ENCODE measurements at places on chromosomes 1 and 21.

DNA sequence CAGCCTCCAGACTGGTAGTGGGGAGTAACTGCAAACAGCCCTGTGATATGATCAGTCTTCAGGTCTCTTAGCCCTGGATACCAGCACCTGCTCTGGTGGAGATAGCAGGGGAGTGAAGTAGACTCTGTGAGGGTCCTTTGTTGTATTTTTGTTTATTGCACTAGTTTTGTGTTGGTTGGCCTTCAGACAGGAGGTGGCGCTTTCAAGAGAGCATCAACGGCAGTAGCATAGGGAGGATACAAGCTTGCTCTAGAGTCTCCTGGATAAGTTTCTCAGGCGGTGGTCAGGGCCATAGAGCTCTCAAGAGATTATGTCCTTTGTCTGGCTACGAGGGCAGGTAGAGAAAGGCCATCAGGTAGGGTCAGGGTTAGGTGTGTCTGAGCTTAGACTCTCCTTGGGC is 116.4 kb downstream of the USH2A start:
- no peak for DNase-seq

DNA sequence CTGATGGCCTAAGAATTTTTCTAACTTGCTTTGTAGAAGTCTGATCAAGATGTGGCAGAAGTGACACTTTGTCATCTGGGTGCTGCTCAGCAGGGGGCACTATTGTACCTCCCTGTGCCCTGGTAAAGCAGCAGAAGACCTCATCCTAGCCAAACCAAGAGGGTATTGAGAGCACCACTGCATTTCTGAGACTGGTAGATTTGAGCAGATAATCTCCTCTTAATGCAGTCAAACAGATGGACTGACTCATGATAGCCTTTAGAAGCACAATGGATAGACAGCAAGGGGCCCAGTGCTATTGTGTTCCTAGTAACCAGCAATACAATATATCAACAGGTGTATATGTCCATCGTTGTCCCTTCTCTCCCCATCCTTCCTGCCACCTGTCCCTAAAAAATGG is 5.7 kb downstream of the TPM3 start:
- peak; percentile 62 for DNase-seq

- no peak for DNase-seq
These were observed 95.8 kb upstream of the HOOK1 start for GRCh38 chr1:59718989-59719360.

- DNase-seq: no peak
These were observed 366.2 kb downstream of the USH2A start for GRCh38 chr1:216057063-216057462.

- no peak for DNase-seq
These were observed 99.0 kb downstream of the ZZZ3 start for GRCh38 chr1:77583483-77583882.

GRCh38 chr1:160522136-160522535 is 919 bp downstream of the SLAMF6 start:
- DNase-seq: no peak

DNA sequence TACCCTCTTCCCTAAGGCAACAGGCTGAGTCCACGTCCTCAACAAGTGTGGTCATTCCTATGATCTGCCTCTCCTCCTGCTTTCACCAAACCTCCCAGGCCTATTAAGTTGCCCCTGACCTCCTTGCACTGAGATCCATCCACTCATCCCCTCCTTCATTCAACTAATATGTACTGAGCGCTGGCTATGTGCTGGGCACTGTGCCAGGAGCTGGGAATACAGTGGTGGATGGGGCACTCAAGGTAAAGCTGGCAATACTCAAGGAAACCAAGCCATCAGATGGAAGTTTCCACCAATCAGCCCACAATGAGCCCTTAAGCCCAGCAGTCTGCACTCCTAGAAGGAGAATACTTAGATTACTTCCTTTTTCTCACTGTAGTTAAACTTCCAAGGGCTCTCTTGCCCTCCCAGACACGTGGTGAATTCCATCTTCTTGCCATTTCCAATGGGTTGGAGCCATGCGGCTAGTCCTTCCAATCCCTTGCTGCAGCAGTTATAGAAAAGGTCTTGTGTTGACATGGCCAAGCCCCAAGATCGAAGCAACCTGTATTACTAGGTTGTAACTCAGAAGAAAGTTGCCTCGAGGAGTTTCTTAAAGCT is 279.9 kb upstream of the RUNX1 start:
- DNase-seq: no peak

DNA sequence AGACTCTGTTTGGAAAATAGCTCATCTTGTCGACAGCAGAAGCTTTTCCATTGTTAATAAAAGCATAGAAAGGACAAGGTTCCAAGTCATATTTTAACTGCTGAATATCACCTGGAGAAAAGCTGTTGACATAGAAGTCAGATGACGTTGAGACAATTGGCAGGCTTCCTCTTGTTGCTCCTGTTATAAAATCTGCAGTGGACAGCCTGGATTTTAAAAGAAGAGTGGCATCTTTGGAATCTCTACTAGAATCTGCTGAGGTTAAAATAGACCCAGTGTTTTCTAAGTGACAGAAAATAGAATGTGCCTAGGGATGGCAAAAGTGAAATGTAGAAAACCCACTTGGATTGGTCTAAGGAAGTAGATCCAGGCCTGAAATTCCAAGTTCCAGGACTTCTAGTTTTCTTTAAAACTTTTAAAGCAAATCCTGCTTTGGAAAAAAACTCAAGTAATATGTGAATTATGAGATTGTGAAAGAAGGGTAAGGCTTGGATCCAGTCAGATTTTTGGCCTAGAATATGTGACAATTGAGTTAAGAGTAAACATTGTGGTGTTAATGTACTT is 53.6 kb upstream of the NEXN start:
- no peak for DNase-seq

- DNase-seq: peak; percentile 67
These were observed 58.4 kb upstream of the COL6A1 start for GRCh38 chr21:45923146-45923545.

Measured in head of caudate nucleus (tissue), 42 donors.